Astrocyte (in vitro differentiated cells and primary cell): ENCODE measurements at places on chromosomes 1 and 21. TPM values are rescaled to one million over a fixed set of nuclear protein-coding genes. Genes with fewer than 3 reads are reported as not detected.

The CA6 gene
- not detected in 2 replicates for total RNA-seq

The PCSK9 gene
- 0.53 and 1.4 TPM in 2 replicates for total RNA-seq

The OR2C3 gene
- total RNA-seq = not detected in 2 replicates

The USP25 gene
- 49.0 and 49.5 TPM in 2 replicates for total RNA-seq

The FTCD gene
- total RNA-seq = 1.9 and 2.0 TPM in 2 replicates

The ADAMTSL4 gene
- 5.3 and 6.7 TPM in 2 replicates for total RNA-seq

The FASLG gene
- not detected in 2 replicates for total RNA-seq

The GUCA2B gene
- not detected in 2 replicates for total RNA-seq

The NBPF6 gene
- total RNA-seq = not detected in 2 replicates

The SIPA1L2 gene
- 12.2 and 14.9 TPM in 2 replicates for total RNA-seq

The AK2 gene
- total RNA-seq = 126 and 138 TPM in 2 replicates

The MYBPH gene
- total RNA-seq = not detected in 2 replicates

DNA sequence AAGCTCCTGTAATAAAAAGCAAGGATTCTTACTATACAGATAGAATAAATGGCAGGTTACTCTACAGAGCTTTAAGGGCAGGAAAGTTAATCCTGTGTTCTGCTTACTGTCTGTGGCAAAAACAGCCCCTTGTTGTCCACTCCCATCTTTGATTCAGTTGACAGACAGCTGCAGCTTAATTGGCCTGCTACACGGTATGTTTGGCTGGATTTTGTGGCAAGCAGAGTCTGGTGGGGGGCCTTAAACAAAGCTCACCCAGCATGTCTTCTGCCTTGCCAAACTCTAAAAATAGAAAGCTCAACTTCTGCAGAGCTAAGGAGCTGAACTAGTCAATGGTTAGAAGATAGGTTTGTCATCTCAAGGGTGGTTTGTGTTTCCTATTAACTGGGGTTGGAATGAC lies 407.2 kb downstream of the HLX start:
- DNase-seq = no peak

- no peak for DNase-seq
These were observed 61.2 kb downstream of the CCDC30 start for GRCh38 chr1:42524330-42524729.

GRCh38 chr1:184416946-184417345 lies 30.1 kb downstream of the C1orf21 start:
- DNase-seq = no peak

DNA sequence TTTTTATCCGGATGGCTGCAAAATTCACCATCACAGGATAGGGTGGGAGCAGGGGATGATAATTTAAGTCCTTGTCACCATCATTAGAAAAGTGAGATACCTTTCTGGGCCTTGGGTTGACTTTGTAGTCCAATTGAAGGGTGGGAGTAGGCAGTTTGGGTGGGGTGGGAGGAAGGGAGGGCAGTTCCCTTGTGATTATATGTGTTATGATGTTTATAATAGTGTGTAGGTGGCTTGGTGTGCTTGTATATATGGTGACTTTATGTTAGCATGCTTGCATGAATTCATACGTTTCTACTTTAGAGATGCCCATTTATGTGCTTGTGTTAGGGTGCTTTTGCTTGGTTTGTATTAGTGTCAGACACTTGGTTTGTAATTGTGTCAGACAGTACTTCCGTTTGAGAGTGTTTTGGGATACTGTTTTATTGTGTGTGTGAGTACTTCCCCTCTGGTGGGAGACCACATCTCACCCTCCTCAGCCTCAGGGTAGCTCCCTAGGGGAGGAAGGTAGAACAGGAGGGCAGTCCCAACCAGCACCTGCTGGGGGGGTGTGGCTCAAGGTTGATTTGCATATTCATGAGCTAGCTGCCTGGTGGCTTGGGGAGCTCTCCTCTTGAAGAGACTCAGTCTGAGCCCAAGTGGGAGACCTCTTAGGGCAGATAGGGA lies 6.3 kb upstream of the POU3F1 start:
- no peak for DNase-seq

DNA sequence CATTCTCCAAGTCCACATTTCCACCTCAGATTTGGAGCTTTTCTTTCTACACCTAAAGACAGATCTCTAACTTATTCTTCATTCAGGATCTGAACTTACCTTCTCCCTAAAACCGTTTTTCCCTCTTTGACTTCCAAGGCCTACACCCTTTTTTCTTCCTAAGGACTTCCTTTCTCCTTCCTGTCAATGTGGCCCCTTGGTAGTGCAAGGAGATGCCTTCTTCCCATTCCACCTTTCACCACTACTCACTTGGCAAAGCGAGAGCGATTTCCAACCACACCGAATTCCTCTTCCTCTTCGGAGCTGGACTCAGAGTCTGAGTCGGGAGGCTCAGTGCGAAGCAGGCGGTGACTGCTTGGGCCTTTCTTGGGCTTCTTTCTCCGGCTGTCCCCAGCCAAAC lies 1.3 kb downstream of the EFCAB14 start:
- no peak for DNase-seq

- no peak for DNase-seq
These were observed 13.3 kb downstream of the SCNN1D start for GRCh38 chr1:1293263-1294249.

DNA sequence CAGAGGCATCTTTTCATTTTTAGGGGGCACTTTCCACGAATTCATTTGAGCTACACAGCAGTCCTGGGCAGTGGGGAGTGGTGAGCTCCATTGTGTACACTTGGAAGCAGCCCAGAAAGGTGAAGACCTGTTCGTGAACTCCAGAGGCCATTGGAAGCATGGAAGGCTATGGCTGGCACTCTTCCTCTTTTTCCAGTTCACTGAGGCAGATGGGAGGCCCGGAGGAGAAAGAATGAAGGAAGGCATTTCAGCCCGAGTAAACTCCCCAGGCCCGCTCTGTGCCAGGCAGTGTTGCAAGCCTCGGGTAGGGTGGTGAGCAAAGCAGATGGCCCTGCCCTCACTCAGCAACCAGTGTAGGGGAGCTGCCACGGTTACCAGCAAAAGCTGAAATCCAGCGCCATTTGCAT lies 673 bp upstream of the DHCR24 start:
- no peak for DNase-seq

DNA sequence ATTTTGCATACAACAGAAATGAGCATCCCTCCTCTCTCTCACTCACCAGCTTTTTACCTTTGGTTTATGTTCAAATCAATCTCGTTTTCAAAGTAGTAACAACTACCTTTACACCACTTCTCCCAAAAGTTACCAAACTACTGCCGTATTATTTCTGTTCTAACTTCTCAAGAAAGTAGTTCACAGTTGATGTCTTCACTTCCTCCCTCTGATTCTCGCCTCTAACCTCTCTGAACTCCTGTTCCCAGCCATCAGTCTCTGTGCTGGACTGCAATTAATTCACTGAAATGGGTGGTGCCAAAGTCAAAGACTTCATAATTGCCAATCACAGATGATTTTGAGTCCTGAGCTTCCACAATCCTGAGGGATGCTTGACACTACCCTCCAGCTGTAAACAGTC lies 54.0 kb downstream of the ZNF281 start:
- DNase-seq = no peak

GRCh38 chr1:192635939-192636338 lies at the start of gene RGS13:
Gene RGS13 (plus strand): TSS chr1:192636147. CDS start chr1:192644335, 8,188 bp downstream.
- DNase-seq = no peak

- DNase-seq = no peak
These were observed 26.1 kb downstream of the VPS13D start for GRCh38 chr1:12255913-12256312.

DNA sequence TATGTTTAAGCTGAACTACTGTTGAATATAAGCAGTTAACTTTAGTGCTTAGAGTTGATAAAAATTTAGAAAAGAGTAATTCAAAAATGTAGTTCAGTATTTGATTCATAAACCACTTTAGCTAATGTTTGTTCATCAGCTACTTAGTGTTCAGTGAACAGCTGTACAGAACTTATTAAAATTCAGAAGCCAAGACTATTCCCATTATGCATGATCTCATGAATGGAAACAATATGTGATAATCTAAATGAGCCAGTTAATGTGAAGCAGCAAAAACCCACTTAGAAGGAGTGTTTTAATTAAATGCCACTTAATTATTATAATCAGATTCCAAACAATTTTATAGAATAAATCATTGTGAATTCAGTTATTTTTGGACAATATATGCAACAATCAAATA lies 92.9 kb upstream of the NEGR1 start:
- no peak for DNase-seq

DNA sequence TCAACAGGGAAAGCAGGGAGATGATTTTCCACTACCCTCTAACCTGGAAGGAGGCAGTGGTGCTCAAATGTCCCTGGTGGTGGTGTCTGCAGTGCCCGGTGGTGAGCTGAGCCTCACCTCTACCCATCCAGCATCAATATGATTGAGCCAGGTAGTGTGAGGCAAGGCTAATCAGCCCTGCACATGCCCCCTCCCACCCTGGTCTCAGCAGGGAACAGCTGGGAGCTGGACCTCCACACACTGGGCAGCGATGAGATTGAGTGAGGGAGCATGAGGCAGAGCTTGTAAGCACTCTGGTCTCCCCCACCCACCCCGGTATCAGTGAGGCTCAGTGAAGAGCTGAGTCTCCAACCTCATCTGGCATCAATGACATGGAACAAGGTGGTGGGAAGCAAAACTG lies 634.3 kb downstream of the PTPRU start:
- no peak for DNase-seq

GRCh38 chr1:77794550-77794949 lies 15.1 kb downstream of the MIGA1 start:
- DNase-seq = no peak
